ENCODE measurements at places on chromosomes 5 and 9.

DNA sequence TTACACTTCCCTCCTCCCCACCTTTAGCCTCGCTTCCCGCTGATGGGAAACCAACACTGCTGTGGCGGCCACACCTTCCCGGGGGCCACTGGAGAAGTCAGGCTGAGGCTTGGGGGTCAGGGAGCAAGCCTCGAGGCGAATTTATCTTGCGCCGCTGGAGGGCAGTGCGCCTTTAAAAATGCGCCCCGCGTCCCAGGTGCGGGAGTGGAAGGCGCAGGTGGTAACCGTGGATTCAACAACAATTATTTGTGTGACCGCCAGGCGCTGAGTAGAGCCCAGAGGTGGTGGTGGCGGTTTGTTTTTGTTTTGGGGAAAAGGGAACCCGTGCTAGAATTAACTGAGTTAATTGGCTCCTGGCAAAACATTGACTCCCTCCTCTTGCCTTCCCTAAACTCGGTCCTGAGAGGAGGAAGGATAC, 1.1 kb downstream of the CFAP77 start:
- ATAC-seq, result peak; percentile 42

- no peak for ATAC-seq
These were observed 58.0 kb upstream of the ROR2 start for GRCh38 chr9:92008041-92008440.

DNA sequence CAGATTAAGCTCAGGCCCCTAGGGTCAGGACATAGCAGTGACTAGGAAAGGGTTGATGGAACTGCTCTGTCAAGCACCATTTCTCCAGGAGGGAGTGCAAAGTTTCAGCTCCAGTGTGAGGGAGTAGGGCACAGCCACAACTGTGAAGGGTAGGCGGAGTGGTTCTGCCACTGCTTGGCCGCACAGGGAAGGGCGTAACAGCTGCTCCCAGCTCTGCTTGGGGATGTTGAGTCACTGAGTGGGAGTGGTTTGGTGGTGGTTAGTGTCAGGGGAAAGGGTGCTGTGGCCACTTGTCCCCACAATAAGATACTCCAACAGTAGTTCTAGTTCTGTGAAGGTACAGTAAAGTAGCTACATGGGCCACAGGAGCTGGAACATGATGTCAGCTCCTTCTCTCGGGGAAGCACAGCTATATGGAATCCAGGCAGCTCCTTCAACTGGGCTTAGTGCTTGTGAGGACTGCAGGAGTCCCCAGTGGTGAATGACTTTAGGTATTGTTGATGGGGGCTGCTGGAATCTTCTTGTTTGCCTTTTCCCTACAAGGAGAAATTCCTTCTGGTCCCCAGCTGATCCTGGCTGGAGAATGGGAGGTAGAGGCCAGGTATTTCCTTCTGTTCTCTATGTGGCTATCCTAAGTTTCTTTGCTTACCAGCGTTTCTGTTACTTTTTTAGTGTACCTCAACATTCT, 314.5 kb downstream of the SPATA31D1 start:
- no peak for ATAC-seq

DNA sequence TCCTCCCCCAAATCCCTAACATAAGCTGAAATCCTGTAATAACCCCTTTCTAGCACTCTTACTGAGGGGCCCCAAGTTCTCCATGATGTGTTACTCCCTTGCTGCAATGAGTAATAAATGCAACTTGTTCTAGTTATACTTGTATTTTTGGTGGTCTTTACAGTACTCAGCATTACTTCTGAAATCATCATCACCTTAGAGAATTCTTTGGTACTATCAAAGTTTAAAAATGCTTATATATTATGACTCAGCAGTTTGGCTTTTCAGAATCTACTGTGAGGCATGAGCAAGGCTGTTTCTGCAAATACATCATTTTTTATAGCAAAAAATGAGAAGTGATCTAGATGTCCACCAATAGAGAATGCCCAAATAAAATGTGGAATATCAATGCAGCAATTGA, 20.7 kb upstream of the ROPN1L start:
- peak; percentile 64 for ATAC-seq

- no peak for ATAC-seq
These were observed 113.8 kb upstream of the CPEB4 start for GRCh38 chr5:173774271-173774761.

GRCh38 chr9:34522971-34523797, at the start of gene ENHO:
Gene ENHO, minus strand, starts transcription at chr9:34522990. Its CDS starts 1,295 bp downstream, at chr9:34521695.
- peak; percentile 93 for ATAC-seq

DNA sequence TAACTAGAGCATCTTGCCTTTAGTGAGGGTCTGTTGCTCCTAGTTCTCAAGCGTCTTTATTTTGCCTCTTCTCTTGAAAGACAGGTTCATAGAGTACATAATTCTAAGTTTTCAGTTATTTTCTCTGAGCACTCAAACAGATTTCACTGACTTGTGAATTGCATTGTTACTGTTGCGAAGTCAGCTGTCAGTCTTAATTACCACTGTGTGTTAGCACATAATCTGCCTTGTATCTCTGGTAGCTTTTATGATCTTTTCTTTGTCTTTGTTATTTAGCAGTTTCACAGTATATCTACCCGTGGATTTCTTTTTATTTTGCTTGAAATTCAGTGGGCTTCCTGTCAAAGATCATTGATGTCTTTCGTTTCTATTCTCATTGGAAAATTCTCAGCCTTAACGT, 192.9 kb downstream of the TTLL11 start:
- ATAC-seq, result no peak

GRCh38 chr5:92513067-92513466, 1068.0 kb downstream of the NR2F1-AS1 start:
- ATAC-seq, result peak; percentile 43

GRCh38 chr5:94355811-94356210, 262.6 kb downstream of the KIAA0825 start:
- ATAC-seq, result no peak

- ATAC-seq, result no peak
These were observed 14.9 kb upstream of the DELE1 start for GRCh38 chr5:141908796-141909195.

DNA sequence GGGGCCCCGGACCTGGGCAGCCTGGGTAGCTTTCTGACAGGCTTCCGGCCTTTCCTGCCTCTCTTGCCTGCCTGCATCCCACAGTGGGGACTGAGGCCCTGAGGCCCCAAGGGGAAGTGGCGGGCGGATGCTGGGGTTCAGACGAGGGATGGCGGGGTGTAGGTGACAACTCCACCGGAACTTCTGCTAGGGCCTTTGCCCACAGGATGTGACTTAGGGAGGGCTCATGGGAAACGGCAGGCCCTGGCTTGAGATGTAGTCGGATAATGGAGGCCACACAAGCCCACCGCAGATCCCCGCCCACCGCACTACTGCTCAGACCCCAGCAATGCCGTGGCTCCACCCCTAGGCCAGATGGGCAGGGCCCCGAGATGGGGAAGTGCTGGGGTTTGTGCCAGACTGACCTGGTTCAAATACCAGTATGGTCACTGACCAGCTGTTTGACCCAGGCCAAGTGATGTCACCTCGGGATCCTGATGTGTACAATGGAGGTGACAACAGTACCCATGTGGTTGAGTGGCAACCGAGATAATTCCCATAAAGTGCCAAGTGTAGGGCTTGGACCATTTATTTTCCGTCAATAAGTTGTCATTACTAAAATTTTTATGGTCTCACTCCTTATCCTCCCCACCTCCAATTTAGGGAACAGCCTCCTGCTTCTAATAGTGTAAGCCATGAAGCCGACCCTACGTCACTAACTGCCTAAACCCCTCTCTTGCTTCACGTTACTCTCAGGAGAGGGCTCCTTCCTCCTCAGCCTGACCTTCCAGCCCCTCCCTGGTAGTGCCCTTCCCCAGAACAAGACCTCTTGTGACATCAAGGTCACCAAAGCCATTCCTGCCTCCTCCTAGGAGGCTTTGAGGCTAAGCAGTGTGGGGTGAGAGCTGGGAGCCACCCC, 2.5 kb upstream of the CDK9 start:
- peak; percentile 2 for ATAC-seq

DNA sequence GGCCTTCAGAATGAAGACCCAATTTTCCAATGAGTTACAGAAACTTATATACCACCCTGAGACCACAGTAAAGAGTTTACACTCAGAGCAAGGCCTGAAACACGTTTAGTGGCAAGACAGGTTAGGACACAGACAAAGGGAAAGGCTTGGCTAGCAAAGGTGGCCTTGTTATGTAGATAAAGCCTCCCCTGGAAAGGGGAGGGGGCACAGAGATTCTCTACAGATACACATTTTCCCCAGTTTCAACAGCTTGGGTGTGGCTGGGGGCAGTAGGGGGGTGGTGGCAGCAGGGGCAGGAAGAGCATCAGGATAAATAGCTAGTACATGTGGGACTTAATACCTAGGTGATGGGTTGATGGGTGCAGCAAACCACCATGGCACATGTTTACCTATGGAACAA, 51.9 kb upstream of the PPP1R2B start:
- ATAC-seq, result no peak

- ATAC-seq, result no peak
These were observed 133.6 kb downstream of the WDR41 start for GRCh38 chr5:77358255-77359205.

- peak; percentile 46 for ATAC-seq
These were observed 92.1 kb upstream of the IER5L start for GRCh38 chr9:129270205-129270604.

DNA sequence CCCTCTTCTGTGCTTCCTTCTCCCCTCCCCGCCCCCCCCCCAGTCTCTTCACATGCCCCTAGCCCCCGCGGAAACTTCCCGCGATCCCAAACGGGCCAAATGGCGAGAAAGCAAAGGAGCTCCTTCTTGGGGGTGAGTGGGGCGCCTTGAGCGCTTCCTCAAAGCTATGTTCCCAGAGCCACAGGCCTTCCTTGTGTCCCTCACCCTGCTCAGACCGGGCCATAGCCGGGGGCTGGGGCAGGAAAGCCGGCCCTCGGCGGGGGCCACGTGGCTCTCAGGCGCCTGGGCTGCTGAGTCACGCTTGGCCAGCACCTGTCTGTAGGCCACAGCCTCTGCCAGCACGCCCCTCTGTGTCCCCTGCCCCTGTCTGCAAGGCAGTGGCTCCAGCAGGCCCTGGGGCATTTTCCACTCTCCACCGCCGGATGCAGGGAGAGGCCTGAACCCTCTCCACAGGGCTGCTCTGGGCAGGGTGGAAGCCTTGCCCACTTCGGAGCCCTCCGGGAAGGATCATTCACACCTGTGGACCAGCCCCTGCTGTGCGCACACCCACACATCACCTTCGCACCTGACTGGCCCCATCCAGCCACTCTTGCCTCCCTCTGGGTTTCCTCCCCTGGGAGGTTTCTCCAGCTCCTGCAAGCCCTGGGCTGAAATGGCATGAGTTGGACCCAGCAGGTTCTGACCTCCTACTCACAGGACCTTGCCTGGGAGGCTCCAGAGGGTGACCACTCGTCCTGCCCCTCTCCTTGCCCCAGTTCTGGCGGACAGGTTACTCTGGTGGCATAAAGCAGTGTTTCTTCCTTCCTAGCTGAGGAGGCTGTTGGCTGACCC, 1.2 kb upstream of the SQSTM1 start:
- peak; percentile 29 for ATAC-seq

DNA sequence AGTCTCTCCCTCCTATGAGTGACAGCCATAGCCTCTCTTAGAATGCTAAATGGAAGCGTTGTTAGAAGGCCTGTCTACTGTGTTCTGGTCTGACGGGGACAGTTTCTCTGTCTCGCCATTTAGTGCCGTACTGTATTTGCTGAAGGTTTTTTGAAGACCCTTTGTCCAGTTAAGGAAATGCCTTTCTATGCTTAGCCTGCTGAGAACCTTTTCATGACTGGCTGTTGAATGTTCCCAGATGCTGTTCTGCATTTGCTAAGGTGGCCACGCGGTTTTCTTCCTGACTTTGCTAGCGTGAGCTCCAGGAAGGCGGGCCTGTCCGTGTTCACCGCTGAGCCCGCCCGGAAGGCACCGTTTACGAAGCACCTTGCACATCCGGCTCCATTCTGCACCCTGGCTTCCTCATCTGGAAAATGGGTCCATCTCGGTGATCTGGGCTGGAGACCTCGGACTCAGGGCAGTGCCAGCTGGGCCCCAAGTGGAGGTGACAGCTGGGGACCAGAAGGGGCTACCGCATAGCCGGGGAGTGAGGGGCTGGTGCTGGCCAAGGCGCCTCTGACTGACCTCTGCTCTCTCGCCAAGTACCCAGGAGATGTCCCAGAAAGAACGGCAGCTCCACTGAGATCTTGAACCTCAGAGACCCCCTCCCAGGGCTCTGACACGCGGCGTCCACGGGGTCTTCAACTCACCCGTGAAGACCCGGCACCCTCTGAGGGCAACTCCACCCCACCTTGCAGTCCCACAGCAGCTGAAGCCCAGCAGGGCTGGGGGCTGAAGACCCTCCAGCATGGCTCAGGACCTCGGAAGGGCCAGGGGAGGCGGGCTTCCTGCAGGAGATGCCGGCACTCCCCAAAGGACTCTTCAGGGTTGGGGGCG, 52.5 kb upstream of the NKD2 start:
- ATAC-seq, result no peak

DNA sequence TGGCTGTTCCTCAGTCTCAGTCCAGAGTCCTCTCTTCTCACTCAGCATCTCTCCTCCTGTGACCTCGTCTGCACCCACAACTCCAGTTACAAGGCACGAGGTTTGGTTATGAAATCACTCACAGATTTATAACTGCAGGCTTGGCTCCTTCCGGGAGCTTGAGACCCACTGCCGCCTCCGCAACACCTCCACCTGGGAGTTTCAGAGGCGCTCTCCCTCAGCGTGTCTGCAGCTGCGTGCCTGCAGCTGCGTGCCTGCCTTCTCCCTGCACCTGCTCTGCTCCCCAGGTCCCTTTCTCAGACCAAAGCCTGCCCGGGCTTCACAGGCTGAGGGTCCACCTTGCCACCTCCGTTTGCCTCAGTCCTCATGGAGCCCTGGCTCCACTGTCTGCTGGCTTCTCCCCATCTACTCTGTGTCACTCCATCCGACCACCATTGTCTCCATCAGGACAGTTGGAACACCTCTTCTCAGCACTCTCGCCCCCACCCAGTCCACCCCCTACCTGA, 51.5 kb downstream of the HRH2 start:
- ATAC-seq, result no peak

GRCh38 chr5:168282120-168282519, 9.3 kb upstream of the WWC1 start:
- ATAC-seq, result no peak

DNA sequence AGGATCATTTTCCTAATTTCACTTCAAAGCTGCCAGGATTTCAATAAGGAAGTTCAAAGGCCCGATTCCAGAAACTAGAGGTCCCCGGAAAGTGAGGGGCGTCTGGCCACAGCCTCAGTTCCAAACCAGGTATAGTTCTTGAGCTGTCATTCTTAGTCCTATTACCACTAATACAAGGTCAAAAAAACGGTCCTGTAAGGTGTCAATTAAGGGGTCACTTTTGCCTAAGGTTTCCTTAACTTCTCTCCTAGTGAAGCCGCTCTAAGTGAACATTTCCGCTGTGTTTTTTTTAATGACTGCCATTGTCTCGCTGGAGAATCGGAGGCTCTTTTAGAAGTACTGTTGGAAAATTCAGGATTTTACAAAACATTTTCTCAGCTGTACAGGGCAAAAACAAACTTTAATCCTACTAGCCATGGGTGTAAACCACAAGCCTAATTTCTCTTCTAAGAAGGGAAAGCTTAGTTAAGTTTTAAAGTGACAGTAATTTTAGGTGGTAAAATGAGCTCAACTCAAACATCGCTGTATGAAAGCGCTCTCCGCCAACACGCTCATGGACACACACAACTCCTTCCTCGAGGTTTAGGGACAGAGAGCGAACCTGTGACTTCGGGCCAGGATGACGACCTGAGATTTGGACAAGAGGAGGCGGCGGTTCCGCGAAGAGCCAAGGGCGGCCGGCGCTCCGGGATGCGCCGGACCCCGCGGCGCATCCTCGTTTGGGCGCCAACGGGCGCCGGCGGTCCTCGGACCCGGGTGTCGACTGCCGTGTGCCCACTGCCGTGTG, 76.7 kb upstream of the IFNE start:
- no peak for ATAC-seq

GRCh38 chr9:75775966-75776691, 114.3 kb upstream of the PCSK5 start:
- no peak for ATAC-seq

Data from activated CD4-positive, CD25-positive, alpha-beta regulatory T cell treated with anti-CD3 and anti-CD28 coated beads, Interleukin-2, amount 50 U/mL, for 24 hours (primary cell).